Diencephalon (tissue), 1 donor: ENCODE measurements at places on chromosomes 3 and 15. TPM values are rescaled to one million over a fixed set of nuclear protein-coding genes. Genes with fewer than 3 reads are reported as not detected.

Gene CCDC33
- 1.6 TPM for total RNA-seq

Gene CLEC3B
- total RNA-seq = 34.4 TPM

Gene ARNT2
- 73.4 TPM for total RNA-seq

Gene CFAP100
- 6.5 TPM for total RNA-seq

Gene ITGA11
- 0.92 TPM for total RNA-seq

Gene AAGAB
- 54.0 TPM for total RNA-seq

Gene TRIM42
- not detected for total RNA-seq

Gene HSPBAP1
- 6.5 TPM for total RNA-seq

Gene NEO1
- total RNA-seq = 98.5 TPM

Gene COX17
- total RNA-seq = 22.6 TPM

Gene RABL3
- total RNA-seq = 21.9 TPM

Gene CTDSPL
- 16.6 TPM for total RNA-seq

Gene IGSF10
- 4.8 TPM for total RNA-seq

Gene GPX1
- 79.1 TPM for total RNA-seq

Gene PLSCR5
- total RNA-seq = 3.0 TPM

Gene RETNLB
- total RNA-seq = not detected

Gene BCL2A1
- total RNA-seq = 3.0 TPM

Gene SKOR1
- total RNA-seq = 0.69 TPM

Gene VEPH1
- 26.1 TPM for total RNA-seq

Gene PRSS50
- total RNA-seq = not detected

Gene IL17RE
- total RNA-seq = 1.4 TPM

Gene PTPRG
- total RNA-seq = 104 TPM

Gene LTK
- total RNA-seq = 0.23 TPM

Gene RPSA
- 1,160 TPM for total RNA-seq

Gene CLDN16
- total RNA-seq = 0.46 TPM

Gene TMEM115
- 21.0 TPM for total RNA-seq

Gene CLDN18
- total RNA-seq = not detected

Gene SPINK8
- total RNA-seq = not detected

Gene GOLGA6D
- total RNA-seq = not detected

Gene CACNA1D
- total RNA-seq = 30.9 TPM
